ENCODE measurements at places on chromosomes 2 and 18.
A peak's percentile ranks its signal among the peaks of the same experiment; 100 is the strongest.

DNA sequence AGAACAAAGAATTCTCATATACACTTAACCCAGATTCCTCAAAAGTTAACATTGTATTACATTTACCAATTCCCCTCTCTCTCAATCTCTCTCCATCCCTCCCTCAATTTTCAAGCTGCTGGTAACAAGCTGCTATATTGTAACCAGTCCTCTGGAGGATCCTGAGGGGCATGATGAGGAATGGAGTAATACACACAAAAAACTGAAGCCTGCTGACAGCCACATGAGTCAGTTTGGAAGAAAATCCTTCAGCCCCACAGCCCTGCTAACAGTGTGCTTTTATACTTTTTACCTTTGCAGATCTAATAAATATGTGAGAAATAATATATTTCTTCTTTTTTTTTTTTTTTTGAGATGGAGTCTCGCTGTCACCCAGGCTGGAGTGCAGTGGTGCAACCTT, 165.7 kb upstream of the RAB12 start:
- DNase-seq: no peak

DNA sequence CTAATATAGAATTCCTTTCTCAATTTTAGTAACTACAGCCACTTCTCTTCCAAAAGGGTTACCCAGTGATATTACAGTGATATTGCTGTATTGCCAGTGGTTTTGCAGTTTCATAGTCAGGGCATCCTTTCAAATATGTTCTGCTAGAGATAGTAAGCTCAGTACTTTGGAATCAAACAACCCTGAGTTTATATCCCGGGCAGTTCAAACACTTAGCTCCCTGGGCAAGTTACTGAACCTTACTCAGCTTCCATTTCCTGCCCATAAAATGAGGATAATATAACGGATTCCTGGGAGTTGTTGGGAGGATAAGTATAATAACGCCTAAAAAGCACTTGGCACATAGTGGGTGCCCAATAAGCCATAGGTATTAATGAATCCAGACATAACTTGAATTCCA, 212.6 kb upstream of the PARD3B start:
- no peak for DNase-seq

DNA sequence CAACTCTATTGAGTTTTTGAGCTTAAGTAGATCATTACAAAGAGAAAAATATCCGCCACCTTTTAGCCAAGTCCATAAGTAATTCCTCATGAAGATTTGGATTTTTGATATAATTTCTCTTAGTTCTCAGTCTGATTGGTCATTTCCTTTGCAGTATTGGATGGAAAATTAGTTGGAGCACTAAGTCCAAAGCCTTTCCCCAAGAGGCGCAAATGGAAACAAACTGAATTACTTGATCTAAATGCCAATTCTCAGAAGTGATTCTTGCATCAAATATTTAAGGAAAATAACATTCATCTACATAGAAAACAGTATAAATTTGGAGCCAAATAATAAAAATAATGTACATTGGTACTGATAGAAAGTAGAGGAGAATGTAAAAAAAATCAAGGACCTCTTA, 115.6 kb downstream of the CACNB4 start:
- DNase-seq: no peak

- DNase-seq: no peak
Observed at GRCh38 chr2:16151281-16151570, 210.9 kb downstream of the MYCN start.

GRCh38 chr2:195472501-195473234, 184.4 kb upstream of the SLC39A10 start:
- DNase-seq: no peak

GRCh38 chr2:101223814-101224231, 28.9 kb upstream of the CNOT11 start:
- DNase-seq: no peak

GRCh38 chr2:60518567-60518966, 34.9 kb downstream of the BCL11A start:
- no peak for DNase-seq

GRCh38 chr2:178859730-178860129, 52.5 kb upstream of the TTN start:
- DNase-seq: peak; percentile 37

DNA sequence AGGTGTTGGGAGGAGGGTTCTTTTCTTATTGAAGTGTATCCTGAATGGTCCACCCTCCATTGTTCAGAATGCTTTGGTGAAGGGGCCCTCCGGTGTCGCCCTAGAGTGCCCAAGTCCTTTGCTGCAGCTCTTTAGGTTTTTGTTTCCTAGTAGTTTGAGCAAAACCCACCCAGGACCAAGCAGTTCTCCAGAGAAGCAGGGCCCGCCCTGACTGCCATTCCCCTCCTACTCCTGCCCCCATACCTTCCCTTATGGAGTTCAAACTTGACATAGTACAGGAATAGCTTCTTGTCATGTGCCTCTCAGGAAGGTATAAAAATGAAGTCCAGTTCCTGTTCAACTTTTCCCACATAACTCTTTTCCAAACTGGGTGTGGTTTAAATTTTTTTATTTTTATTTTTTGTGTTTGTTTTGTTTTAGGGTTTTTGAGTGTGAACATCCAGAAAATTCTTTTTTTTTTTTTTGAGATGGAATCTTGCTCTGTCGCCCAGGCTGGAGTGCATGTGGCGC, 5.6 kb downstream of the MERTK start:
- DNase-seq: no peak

GRCh38 chr2:113114224-113114945, 13.0 kb upstream of the IL1RN start:
- DNase-seq: no peak

DNA sequence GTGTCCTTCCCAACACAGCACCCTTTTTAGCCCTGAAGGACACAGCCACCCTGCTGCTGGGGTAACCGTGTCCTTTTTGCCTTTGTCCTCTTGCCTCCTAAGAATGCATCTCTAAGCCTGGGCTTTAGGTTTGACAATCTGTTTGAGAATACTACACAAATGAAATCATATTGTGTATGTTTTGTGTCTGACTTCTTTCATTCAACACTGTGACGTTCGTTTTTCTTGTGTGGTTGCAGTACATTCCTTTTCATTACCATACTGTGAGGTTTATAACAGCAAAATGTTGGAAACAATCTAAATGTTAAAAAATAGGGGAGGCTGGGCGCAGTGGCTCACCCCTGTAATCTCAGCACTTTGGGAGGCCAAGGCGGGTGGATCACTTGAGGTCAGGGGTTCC, 11.2 kb downstream of the ASPRV1 start:
- DNase-seq: no peak

- no peak for DNase-seq
Observed at GRCh38 chr2:134177351-134177931, 76.4 kb upstream of the MGAT5 start.

Data from heart left ventricle (tissue), 16 donors.